CD4-positive, alpha-beta T cell treated with Interleukin-12 subunit alpha and Interleukin-12 subunit beta, for 1 hour (primary cell): ENCODE measurements at places on chromosomes 11 and 22.

DNA sequence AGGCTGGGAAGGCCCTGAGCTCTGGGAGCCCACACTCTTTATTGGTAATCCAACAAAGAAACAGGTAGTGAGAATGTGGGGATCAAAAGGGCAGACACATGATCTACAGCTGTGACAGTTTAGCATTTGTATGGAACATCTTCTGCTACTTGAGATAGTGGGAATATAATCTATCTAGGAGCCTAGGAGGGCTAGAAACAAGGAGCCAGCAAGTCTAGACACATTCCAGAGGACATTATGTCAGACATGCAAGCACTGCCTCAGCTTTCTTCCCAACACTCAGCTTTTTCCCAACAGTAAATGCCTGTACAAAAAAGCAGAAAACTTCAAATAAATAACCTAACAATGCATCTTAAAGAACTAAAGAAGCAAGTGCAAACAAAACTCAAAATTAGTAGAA, 1150.6 kb upstream of the RAG2 start:
- DNase-seq = no peak

DNA sequence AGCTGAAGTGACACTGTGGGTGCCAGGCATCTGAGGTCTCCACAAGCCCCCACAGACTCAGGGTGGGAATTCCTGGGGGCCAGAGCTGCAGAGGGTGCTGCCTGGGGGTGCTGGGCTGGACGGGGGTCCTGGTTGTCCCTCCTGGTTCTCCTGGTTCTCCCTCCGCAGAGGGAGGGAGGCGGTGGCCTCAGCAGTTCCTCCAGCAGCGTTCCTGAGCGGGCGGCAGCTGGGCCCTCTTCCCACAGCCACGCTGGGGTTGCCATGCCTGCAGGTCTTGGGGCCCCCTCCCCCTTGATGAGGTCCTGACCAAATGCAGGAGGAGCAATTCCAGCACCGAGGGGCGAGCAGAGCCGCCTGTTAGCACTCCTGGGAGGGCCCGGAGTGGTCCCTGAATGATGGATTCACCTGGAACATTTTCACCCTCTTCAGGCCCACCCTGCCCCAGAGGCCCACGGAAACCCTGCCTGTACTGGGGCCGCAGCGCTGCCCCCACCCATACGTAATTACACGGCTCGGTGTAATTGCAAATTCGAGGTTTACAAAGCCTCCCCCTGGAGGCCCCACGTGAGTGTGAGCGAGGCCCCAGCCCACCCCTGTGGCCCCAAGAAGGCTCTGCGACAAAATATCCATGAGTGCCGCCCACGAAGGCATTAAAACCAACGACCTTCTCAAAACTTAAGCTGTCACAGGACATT, 635 bp downstream of the C11orf21 start:
- DNase-seq = peak; percentile 18

DNA sequence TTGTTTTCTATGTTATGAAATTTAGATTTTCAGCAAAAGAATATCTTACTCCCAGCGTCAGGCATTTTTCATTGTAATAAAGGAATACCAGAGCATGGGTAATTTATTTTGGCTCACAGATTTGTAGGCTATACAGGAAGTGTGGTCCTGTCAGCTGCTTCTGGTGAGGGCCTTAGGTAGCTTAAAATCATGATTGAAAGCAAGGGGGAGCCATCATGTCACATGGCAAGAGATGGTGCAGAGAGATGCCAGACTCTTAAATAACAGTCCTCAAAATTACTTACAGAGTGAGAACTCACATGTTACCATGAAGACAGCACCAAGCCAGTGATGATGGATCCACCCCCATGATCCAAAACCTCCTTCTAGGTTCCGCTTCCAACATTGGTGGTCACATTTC, 825.0 kb upstream of the CHORDC1 start:
- DNase-seq = no peak

- no peak for DNase-seq
Measured at GRCh38 chr11:103867481-103867880, 169.0 kb upstream of the DDI1 start.

DNA sequence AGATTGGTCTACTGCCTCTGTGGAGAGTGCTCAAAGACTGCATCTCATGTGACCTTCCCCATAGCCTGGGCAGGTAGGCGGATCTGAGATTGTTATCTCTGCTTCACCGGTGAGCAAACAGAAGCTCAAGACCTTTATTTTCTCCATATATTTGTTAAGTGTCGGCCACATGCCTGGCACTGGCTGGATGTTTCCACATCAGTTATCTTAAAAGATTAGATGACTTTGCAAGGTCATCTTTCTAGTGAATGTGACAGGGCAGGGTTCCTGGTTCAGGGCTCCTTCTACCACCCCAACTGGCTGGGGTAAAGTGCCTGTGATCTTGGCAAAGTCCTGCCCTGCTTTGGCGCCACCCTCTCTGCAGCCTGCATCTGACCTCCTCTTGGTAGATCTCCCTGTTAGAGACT, 125.0 kb downstream of the CCDC81 start:
- no peak for DNase-seq

- DNase-seq = peak; percentile 21
Measured at GRCh38 chr11:110907629-110908028, 195.4 kb upstream of the ARHGAP20 start.

DNA sequence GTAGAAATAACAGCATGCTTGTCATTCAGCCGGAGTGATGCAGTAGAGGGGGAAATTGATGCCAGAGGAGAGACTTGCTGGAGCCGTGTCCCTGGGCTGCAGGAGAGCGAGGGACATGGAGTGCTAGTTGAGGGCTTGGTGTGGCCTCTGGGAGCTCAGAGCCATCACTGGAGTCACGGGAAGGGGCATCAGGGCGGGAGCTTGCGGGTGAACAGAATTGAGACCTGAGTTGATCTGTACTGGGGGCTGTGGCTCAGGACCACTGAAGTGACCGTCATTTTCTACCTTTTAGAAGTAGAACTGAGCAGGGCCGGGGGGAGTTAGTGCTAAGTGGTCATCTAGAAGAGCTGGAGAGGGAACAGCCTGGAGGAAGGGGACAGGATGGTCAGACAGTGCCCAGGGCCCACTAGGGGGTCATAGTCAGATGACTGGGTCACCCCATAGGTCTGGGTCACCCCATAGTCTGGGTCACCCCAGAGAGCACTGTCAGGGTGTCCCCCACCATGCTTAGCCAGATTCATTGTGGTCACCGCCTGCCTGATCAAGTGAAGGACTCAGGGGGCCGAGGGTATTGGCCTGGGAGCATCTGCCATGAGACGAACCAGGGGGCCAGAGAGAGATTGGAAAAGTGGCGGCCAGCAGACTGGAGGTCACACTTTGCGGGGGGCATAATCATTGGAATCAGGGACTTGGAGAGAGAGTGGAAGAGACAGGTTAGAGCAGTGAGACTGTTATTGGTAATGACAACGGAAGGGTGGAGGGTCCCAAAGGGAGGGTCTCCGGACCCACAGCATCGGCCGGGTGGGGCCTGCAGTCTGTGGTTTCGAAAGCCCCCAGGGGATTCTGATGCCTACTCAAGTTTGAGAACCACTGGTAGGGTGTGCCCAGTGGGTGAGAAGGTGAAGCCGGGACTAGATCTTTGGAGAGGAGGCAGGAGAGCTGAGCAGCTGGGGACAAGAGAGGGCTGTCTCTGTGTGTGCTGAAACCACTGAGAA, 15.2 kb downstream of the RIBC2 start:
- no peak for DNase-seq

GRCh38 chr11:1148752-1149180, 9.0 kb upstream of the MUC5AC start:
- DNase-seq = no peak

GRCh38 chr22:11307998-11308397, 4220.0 kb upstream of the OR11H1 start:
- DNase-seq = no peak

DNA sequence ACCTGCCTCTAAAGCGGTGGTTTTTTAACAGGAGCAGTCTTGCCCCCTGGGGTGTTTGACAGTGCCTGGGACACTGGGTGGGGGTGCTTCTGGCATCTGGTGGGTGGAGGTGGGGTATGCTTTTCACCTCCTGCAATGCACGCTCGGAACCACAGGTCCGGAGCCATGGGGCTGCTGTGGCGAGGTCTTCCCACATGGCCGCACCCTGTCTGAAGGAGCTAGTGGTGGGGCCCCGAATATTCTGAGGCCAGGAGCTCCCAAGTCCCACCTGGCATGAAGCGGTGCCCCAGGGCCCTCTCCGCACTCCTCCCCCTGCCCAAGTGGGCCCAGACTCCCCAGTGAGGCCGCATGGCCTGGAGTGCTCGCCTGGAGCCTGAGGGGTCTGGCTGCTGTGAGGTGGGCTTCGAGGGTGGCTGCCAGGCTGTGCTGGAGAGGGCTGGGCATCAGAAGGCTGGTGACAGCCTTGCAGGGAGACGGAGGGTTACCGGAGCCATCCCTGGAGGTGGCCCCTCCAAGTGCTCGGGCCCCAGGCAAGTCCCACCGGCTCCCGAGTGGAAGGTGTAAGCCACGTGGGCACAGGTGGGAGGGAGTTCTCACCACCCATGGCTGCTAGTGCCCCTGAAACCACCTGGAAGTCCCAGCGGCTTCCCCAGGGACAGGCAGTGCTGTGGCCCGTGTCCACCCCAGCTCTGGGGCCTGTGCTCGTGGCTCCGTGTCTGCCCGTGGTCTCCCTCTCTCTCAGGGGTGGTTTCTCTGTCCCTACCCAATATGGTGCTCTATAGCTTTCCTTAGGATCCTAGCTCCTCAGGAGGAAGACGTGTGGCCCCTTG, 15.1 kb downstream of the TBX1 start:
- DNase-seq = no peak
